Cortex of kidney (tissue), 1 donor: ENCODE measurements at places on chromosomes 2 and 18.

- DNase-seq: no peak
Measured at GRCh38 chr2:220441404-220441803, 814.0 kb downstream of the SLC4A3 start.

- no peak for DNase-seq
Measured at GRCh38 chr2:106638043-106638442, 150.9 kb downstream of the CD8B2 start.

GRCh38 chr2:133819906-133820305 is 251.6 kb upstream of the NCKAP5 start:
- no peak for DNase-seq

- DNase-seq: no peak
Measured at GRCh38 chr2:188645986-188646385, 328.2 kb upstream of the COL3A1 start.
